Stimulated activated CD4-positive, alpha-beta T cell treated with anti-CD3 and anti-CD28 coated beads, Interleukin-1b, Interleukin-23, amount 100 ng/mL, for 4 hours (primary cell): ENCODE measurements at places on chromosomes 3 and 15.
A peak's percentile ranks its signal among the peaks of the same experiment; 100 is the strongest.

DNA sequence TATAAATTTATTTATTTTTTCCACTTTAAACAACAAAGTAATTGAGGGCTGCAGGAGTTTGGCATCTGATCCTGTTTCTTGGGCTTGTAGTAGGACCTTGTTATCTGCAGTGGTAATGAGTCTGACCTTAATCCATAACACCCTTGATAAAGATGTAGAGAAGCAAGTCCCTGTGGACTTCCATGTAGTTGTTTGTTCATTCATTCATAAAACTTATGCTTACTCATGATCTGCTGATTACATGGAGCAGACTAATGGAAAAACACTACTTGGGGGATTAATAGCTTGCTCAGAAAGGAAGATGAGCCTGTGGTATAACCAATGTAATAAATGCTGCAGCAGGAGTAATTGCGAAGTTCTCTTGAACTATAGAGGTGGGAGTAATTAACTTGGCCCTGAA lies 271.5 kb upstream of the TBL1XR1 start:
- no peak for DNase-seq

GRCh38 chr3:30145281-30145680 lies 461.1 kb upstream of the TGFBR2 start:
- no peak for DNase-seq

GRCh38 chr15:101288905-101289513 lies 6.0 kb downstream of the SNRPA1 start:
- peak; percentile 18 for DNase-seq

GRCh38 chr15:25056484-25057425 lies 102.0 kb downstream of the SNRPN start:
- DNase-seq, result no peak

- DNase-seq, result no peak
Measured at GRCh38 chr3:37982331-37982730, 8.3 kb upstream of the VILL start.

- DNase-seq, result no peak
Measured at GRCh38 chr15:73054417-73054953, 2.2 kb downstream of the NEO1 start.

DNA sequence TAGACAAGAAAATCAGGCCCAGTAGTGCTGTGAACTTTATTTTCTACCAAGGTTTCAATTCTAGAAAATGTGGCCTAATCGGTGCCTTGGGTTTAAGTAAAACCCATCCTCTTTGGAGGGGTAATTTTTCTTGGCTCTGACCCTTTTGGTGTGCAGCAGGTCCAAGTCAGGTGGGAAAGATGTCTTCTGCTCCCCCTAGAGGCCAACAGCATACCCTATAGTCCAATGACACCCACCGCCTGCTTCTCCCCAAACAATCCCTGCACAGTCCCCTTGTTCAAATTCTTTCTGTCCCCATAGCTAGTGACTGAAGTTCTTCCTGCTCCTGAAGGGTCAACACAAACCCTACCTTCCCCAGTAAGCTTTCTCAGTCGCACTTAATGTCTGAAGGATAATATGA lies 261.8 kb upstream of the GOLGA6L4 start:
- DNase-seq, result no peak

- no peak for DNase-seq
Measured at GRCh38 chr3:95235916-95236315, 1173.1 kb downstream of the NSUN3 start.

DNA sequence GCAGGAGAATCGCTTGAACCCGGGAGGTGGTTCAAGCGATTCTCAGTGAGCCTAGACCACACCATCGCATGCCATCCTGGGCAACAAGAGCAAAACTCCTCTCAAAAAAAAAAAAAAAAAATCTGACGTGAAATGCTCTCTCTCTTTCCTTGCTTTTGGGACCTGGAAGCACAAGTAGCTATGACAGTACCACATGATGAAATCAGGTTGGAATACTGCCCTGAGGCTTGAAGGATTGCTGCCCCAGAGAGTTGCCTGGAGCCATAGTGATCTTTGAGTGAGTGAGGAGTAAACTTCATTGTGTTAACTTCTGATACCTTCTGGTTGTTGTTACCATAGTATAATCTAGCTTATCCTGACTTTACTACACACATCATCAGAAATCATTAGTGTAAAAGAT lies 23.3 kb downstream of the AKAP13 start:
- DNase-seq, result no peak

- DNase-seq, result no peak
Measured at GRCh38 chr3:123610331-123610730, 25.5 kb upstream of the HACD2 start.

GRCh38 chr15:74840851-74841775 lies 1.8 kb downstream of the ULK3 start:
- DNase-seq, result no peak

GRCh38 chr3:14508966-14509795 lies 31.0 kb downstream of the GRIP2 start:
- DNase-seq, result peak; percentile 61

- DNase-seq, result no peak
Measured at GRCh38 chr3:56339244-56339643, 129.0 kb downstream of the ERC2 start.

- no peak for DNase-seq
Measured at GRCh38 chr3:130699765-130700164, 46.9 kb downstream of the PIK3R4 start.

GRCh38 chr15:47804733-47805132 lies 87.4 kb downstream of the SEMA6D start:
- DNase-seq, result no peak

DNA sequence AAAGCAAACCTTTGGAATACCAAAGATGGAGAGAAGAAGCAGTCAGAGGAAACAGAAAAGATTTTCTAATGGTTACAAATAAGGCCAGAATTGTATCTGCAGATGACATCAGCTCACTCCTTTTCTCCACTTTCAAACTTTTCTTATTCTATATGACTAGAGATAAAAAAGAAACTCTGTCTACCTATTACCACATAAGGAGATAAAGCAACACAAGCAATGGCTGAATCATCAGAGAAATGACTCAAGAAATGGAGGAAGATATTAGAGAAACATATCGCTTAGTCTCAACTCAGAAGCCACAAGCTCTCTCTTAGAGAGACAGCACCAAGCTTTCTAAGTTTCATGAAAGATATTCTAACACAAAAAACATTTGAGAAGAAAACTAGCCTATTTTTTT lies 784.0 kb downstream of the ZPLD1 start:
- DNase-seq, result no peak

- DNase-seq, result no peak
Measured at GRCh38 chr15:35182841-35183479, 97.9 kb upstream of the NANOGP8 start.

DNA sequence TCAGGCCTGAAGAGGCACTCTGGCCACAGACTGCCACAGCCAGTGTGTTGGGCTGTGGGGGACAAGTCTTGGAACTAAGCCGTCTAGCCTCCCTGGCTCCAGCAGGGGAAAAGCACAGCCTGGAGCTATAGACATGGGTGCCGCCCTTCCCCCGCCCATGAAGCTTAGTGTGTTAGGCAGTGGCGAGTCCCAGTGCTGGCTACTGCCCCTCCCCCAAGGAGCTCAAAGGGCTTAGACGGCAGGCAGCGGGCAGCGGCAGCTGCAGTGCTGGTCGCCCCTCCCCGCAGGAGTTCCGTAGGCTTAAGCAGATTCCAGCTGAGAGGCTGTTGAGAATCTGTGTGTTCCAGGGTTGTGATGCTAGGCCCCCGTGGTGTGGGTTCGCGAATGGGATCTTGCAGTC lies 135.8 kb upstream of the RORA start:
- no peak for DNase-seq

DNA sequence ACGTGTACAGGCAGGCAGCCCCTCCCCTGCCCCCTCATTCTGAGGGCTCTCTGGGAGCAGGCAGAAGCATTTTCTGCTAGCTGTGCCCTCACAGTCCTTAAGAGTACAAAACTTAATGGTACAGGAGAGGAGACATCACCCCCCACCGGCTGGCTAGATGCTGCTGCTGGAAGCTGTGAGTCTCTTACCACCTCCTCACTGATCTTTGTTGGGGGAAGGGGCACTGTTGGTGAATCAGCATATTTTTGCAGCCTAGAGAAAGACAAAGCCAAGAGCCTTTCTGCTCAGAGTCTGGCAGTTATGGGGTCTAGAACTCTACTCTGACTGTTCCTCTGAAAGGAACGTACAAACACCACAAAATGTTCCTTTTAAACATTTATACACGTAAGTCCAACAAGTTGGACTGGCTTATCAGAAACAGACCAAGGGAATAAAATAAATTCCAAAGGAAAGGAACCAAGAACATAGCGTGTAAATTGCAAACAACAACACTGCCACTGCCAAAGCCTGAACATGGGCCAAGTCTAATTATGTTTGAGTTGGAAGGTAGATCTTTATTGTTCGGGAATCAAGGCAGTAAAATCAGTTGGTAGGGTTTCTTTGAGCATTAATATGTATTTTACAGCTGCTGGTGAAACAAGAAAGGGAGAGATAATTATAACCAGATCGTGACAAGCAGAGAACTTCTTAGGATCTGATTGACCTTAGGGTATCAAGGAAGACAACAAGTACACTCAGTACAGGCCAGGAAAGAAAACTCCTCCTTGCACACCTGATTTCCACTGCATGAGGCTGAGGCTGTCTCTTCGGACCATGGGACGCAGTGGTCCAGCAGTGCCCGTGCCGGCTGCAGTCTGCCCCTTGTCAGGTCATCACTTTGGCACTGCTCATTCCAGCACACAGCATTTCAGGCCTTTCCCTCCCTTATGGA lies 27.4 kb downstream of the CLK3 start:
- no peak for DNase-seq

GRCh38 chr3:40404591-40405198 lies 17.7 kb downstream of the ENTPD3 start:
- DNase-seq, result no peak

- DNase-seq, result no peak
Measured at GRCh38 chr3:172711454-172711795, 558 bp upstream of the NCEH1 start.

- DNase-seq, result no peak
Measured at GRCh38 chr3:184568924-184569829, 7.6 kb downstream of the EPHB3 start.

DNA sequence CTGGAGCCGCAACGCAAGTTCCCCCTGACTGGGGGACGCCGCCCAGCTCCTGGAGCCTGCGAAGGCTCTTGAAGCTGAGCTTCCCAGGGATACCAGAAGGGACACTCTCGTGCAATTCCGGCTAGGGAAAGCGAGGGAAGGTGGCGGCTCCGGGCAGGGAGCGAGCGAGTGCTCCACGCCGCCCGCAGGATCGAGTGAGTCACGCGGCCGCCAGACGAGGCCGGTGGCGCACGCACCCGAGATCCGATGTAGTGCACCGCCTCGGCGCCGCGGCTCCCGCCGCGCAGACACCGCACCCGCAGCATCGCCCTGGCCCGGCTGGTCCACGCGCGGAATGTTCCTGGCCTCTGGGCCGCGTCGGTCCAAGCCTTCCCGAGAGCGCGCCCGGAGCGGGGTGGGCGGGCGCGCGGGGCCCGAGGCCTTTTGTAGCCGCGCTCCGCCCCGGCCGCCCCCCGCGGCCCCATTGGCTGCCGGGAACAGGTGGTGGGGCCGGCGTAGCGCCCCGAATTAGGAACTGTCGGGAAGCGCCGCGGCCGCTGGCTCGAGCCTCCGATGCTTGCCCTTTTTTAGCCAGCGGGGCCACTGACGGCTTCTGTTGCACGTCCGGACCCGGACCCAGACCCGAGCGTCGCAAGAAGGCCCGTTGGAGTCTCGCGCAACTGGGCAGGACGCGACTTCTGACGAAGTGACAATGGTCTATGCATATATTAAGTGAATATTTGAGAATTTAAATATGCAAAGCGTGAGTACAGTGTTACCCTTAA lies at the start of gene GATM:
Gene GATM, minus strand, starts transcription at position 396 of the 764 bp plus-strand sequence. Its CDS starts 91 bp downstream, at position 305.
- DNase-seq, result peak; percentile 48

DNA sequence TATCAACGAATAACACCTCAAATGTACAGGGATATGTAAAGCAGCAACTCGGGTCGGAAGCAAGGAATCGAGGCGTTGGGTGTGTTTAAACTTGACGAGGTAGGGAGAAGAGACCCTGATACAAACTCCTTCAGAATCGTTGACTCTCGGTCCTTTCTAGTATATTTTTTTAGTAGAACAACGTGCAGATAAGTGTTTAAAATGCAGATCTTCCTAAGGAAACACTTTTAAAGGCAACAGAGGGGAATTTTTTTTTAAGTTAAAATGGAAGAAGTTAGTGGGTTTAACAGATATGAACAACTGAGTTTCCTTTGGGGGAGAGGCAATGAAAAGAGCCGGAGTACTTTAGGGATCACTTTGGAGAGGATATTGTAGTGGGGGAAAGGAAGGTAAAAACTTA lies 1.1 kb upstream of the KPNA4 start:
- no peak for DNase-seq

DNA sequence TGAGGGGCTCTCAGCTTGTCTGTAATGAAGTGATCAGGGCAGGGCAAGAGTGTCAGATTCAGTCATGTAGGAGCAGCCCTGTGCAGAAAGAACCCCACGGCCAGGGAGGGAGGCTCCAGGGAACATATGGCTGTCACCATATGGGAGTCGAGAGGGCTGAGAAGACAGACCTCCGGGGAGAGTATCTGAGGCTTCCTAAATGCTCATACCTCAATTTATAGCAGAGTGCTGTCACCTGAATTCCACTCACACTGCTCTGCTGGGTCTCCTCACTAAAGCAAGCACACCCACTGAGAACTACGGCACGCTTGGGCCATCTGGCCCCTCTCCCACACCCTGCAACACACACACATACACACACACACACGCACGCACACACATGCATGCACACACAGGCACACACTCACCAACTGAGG lies 92.3 kb upstream of the TJP1 start:
- DNase-seq, result no peak

- DNase-seq, result no peak
Measured at GRCh38 chr3:117306299-117306698, 596.7 kb downstream of the TUSC7 start.

GRCh38 chr15:62165104-62165792 lies at the start of gene C2CD4B:
Gene C2CD4B, minus strand, starts transcription at chr15:62165285. Its CDS starts 301 bp downstream, at chr15:62164984.
- DNase-seq, result peak; percentile 9

- DNase-seq, result no peak
Measured at GRCh38 chr3:126364731-126365301, 7.6 kb upstream of the KLF15 start.

- no peak for DNase-seq
Measured at GRCh38 chr3:30952786-30953185, 58.3 kb upstream of the GADL1 start.

- no peak for DNase-seq
Measured at GRCh38 chr3:21435871-21436270, 315.1 kb downstream of the ZNF385D start.

DNA sequence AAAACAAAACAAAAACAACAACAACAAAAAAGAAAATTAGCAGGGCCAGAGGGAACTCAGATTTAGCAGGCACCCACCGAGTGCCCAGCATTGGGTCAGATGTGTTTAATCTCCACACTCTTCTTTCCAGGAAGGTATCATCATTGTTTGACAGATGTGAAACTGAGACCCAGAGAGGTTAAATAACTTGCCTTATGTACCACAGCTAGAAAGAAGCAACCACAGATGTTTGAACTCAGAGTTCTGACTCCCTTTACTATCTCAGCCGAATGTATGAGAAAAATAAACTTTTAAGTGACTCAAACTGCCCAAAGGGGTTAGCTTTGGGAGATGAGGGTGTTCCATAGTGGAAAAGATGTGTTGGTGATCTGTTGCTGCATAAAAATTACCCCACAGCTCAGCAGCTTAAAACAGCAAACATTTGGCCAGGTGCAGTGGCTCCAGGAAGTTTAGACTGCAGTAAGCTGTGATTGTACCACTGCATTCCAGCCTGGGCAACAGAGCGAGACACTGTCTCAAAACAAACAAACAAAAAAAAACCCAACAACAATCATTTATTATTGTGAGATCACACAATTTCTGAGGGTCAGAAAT lies 4.5 kb upstream of the RPP25 start:
- no peak for DNase-seq

- DNase-seq, result no peak
Measured at GRCh38 chr3:156459434-156459833, 95.5 kb downstream of the SSR3 start.
